ENCODE measurements at places on chromosomes 3 and 15. TPM values are rescaled to one million over a fixed set of nuclear protein-coding genes. Genes with fewer than 3 reads are reported as not detected.

DNA sequence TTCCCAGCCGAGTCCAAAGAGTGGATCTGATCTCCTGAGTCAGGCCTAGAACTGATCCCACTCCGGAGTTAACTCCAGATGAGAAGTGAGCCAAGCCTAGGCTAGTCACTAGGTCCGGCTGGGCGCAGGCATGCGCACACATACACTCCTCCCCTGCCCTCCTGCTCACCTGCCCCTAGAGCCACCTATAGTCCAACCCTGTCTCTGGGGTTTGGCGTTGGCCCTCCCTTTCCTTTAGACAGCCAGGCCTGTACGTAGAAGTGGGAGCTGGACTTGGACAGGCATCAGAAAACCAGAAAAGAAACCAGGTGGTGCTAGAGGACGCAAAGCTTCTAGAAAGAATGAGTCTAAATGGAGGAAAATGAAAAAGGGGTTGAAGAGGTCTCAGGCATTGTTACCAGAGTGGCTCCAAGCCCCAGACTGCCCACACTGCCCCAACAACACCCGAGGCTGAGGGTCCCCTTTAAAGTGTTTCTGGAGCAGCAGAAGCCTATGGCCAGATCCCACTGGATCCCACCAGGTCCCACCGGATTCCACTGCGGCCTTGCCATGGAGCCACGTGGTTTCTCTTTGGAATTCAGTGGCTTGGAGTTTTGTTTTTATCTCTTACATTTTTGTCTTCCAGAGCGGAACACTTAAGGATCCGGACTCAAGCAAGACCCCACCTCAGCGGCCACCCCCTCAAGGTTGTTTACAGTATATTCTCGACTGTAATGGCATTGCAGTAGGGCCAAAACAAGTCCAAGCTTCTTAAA lies 24.2 kb upstream of the TIMP4 start:
- DNase-seq: no peak

- no peak for DNase-seq
Measured at GRCh38 chr15:47376190-47376589, 341.1 kb upstream of the SEMA6D start.

The WDR49 gene
- 27.6 TPM for total RNA-seq

GRCh38 chr3:194198938-194199337 lies 63.0 kb downstream of the HES1 start:
- DNase-seq: no peak

GRCh38 chr3:42025370-42026138 lies 63.7 kb upstream of the ULK4 start:
- peak; percentile 90 for DNase-seq

DNA sequence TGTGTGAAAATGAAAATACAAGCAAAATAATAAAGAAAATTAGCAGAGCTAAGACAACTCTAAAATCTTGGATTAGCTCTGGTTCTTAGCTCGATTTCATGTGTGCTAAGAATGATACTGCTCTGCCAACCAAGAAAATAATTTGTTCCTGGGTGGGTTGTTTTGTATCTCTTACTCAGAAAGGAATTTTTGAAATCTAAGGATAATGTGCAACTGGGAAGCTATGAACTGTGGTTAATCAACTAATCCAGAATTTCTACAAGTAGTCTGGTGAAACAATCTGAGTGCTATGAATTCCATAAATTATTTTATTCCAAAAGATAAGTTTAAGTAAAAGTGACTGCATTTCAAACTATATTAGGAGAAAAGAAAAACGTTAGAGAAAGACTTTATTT lies 92.0 kb downstream of the TFDP2 start:
- no peak for DNase-seq

DNA sequence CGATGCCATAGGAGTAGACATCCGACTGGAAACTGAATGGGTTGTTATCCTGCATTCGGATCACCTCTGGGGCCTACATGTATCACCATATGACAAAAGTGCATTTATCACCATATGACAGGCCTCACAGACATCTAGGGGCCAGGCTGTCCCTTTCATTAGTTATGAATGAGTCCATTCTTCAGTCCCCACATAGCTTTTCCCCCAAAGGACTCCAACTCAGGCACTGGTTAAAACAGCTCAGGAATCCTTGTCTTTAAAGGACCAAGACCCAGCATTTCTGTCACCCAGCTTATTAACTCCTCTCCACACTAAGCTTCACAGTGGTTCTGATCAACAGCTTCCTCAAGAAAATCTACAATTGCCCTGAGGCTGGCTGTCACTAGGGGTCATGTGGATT lies 28.3 kb downstream of the MKRN2 start:
- no peak for DNase-seq

The MTHFS gene
- total RNA-seq: 12.3 TPM

The DNASE1L3 gene
- 14.7 TPM for total RNA-seq

GRCh38 chr3:151383111-151383510 lies 1.4 kb downstream of the P2RY12 start:
- DNase-seq: no peak
